ENCODE measurements at places on chromosomes 5 and 9.

- DNase-seq: no peak
Observed at GRCh38 chr9:108634204-108634603, 221.6 kb downstream of the ACTL7B start.

DNA sequence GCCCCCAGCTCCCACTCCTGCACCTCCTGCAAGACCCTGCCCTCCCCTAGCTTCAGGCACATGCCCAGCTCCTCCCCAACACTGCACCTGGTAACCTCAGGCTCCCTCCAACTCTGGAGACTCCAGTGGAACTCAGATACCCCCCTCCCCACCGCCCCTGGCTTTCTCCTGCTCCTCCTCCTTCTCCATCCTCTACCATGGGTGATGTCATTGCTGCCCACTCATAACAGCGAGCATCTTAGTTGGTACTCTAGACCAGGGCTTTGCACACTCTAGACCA, 24.7 kb upstream of the CNOT6 start:
- DNase-seq: no peak

GRCh38 chr9:107881626-107882300, 392.2 kb upstream of the KLF4 start:
- no peak for DNase-seq

GRCh38 chr9:127535834-127536233, 76.2 kb upstream of the STXBP1 start:
- DNase-seq: no peak

DNA sequence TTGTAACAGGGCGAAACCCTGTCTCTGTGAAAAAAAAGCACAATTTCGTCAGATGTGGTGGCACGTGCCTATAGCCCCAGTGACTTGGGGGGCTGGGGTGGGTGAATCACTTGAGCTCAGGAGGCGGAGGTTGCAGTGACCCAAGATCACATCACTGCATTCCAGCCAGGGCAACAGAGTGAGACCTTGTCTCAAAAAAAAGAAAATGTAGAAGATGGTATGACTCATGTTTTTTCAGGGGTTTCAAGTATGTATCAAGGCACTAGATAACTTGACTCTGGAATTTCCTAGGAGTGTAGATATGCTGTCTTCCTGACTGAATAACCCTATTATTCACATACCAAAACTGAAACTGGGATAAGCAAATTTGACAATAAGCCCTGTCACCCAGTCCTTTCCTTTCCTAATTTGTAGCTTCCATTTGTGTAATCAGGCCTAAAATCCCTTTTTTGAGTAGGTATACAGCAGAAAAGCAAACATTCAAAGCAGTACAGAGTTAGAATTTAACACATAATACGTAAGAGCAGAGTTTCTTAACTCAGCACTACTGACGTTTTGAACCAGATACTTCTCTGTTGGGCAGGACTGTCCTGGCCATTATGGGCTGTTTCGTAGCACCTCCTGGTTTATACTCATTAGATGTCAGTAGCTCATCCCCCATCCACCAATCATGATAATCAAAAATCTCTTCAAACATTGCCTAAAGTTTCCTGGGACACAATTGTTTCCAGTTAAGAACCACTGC, 17.3 kb upstream of the ANKRD18B start:
- peak; percentile 6 for DNase-seq

DNA sequence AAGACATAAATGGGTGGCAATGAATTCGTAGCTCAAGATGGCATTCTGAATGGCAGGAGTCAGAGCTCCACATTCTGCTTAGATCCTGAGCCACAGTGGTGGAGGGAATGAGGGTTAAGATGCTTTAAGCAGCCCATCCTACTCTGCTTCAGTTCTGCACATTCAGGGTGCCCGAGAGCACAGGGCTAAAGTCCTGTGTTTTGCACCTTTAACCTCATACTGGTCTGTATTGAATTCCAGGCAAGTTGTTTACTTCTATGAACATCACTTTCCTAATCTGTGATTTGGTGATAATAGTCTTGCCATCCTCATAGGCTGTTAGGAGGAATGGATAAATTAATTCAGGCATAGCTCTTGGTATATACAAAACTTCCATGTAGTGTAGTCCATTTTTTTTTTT, 321.6 kb upstream of the CD180 start:
- DNase-seq: no peak

DNA sequence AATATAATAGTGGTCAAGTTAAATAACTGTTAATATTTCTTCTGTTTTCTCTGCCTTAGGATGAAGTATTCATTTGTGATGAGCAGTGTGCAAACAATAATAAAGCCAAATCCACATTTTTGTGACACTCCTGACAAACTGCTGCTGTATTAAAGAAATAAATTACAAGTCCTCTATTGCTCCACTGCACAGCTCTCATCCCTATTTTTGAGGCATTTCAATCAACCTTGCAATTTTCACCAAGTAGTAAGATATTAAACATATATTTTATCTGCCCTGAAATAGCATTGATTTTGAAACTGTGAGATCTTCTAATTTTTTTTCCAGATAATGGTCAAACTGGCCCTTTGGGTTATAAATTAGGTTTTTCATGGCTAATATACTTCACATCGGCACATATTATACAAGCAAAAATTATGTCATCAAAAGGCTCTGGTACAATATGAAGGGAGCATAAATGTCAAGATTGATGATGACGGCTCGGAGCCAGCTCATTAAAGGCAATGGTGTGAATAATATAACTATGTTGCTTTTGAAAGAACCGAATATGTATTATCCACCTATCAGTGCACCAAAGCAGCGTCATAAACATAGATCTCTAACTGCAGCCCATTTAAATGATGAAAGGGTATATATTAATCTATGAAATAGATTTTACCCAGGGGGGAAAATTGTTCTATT, 764.9 kb downstream of the DNAH5 start:
- no peak for DNase-seq

DNA sequence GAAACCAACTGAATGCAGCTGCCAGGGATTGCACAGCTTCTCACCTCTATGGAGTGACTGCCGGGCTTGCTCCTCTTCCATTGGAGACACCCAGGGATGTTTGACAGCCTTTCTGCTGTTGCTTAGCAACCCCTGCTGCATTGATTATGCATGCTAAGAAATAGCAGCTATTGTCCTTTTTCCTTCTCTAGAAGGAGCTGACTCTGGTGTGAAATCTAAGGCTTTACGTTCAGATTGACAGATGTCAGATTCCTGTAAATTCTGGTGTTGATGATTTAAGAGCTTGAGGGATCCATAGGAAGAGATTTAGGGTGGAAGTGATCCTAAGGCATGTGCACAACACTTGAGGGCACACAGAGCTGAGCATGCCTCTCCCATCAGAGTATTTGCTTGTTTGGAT, 267.7 kb downstream of the NTRK2 start:
- DNase-seq: no peak

DNA sequence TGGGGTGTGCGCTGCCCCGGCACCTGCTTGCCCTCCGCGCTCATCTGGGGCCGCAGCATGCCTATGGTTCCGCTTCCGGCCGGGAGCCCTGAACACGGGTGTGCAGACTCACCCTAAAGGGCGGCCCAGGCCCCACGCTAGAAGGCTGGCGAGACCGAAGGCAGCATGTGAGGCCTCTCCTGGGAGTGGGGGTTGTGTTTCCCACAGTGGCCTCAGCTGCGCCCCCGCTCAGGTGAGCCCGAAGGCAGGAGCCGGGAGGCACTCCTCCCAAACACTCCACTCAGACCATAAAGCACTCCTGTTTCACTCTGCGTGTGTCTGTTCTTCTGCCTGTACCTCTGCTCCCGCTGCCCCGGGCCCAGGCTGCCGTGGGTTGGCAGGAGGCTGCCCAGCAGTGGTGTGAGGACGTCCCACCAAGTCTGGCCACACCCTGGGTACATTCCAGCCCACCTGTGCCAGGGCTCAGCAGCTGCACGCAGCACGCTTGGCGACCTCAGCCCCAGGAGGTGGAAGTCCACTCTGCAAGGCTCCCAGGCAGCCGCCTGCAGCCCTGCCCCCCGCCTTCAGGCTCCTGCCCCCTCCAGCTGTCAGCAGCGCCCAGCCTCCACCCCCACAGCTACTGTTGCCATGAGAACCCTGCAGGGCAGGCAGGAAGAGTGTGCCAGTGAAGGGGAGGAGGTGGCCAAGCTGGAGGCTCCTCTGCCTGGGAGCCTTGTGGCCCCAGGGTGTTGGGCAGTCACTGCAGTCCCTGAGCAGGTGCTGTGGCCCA, 1.2 kb upstream of the AJM1 start:
- DNase-seq: no peak

DNA sequence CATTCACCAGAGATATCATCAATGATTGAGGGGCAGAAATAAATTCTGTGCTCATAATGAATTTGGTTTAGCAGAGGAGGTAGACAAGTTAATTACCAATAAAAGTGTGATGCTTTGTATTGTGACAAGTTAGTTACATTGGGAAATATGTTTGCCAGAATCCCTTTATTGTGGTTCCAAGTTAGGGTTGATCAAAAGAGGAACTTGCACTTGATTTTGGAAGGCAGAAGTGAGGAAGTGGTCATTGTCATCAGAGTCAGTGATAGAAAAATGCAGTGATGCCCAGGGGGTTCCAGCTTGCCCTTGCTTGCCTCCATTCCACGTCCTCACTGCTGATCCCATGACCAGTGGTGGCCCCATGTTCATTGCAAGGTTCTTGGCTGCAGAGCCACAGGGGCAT, 69.7 kb downstream of the SVEP1 start:
- no peak for DNase-seq

- DNase-seq: no peak
Observed at GRCh38 chr5:179613460-179614071, 9.9 kb downstream of the HNRNPH1 start.

GRCh38 chr9:80485420-80486250, 913.9 kb downstream of the TLE4 start:
- DNase-seq: no peak

GRCh38 chr9:98230304-98230703, 25.1 kb downstream of the TBC1D2 start:
- no peak for DNase-seq

GRCh38 chr5:150073086-150073625, 13.2 kb downstream of the CSF1R start:
- DNase-seq: no peak

DNA sequence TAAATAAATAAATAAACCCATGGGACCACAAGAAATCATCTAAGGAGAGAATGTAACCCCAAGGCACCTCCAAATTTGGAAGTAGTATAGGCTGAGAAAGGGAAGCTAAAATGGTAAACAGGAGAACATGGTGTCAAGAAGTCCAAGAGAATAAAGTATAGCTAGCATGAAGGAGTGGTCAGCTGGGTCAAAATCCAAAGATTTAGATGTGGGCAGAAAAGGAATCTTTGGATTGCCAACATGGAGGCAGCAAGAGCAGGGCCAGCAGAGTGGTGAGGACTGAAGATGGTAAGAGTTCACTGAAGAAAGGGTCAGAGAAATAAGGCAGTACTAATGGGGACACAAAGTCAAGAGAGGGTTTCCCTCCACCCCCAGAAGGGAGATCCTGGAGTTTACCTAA, 53.0 kb downstream of the TSSK1B start:
- DNase-seq: no peak

DNA sequence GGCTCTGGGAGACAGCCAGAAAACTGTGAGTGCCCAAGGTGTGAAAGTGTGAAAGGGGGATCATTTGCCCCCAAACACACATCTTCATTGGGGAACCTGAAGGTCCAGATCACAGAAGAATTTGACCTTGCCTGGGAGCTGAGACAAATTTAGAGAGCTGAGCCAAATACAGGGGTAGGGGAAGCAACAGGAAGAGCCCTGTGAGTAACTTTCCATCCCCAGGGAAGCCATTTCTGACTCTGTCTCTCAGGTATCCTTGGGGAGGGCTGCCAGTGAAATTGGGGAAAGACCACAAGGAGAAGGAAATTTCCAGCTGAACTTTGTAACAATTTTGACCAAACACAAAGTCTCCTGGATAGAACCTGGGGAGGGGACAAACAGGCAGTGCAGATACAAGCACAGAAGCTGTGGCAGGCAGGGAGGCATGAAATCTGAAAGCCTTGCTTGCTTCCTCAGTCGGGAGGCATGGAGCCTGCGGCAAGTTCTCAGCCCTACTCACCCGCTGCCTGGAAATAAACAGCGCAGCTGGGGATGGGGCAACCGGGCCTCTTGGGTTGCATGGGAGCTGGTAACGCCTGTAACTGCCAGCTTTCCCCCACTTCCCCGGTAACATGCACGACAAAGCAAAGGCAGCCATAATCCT, 31.5 kb upstream of the ZCCHC9 start:
- no peak for DNase-seq

- DNase-seq: no peak
Observed at GRCh38 chr5:166532456-166533220, 1758.8 kb upstream of the WWC1 start.

DNA sequence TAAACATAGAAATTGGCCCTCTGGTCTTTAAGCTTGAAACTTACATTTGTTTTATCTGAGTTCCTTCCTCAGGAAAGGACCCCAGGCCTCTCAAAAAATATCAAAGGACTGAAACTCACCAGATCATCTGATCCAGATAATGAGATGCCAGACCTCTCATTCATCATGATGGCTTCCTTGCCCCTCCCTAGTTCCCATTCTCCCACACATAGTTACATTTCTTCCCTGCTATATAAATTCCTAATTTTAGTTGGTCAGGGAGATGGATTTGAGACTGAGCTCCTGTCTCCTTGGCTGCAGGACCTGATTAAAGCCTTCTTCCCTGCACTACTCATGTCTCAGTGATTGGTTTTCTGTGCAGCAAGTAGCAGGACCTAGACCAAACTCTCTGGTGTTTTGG, 119.4 kb upstream of the SPIN1 start:
- DNase-seq: no peak

DNA sequence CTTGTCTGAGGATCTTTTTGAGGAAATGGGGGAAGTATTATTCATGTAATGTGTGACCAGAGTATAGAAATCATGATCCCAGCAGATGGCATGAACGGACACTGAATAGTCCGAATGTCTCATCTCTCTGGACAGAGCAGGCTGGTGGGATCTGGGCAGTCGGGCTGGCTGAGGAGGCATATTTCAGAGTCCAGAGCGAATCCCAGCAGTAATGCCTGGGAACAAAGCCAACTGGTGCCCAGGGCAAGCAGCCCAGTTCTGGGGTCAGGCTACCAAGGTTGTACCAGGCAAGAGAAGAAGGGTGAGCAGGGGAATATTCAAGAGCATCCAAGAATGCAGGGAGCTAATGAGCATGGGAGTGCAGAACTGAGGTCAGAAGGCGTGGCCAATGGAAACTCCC, 306.4 kb downstream of the ZSWIM6 start:
- no peak for DNase-seq

DNA sequence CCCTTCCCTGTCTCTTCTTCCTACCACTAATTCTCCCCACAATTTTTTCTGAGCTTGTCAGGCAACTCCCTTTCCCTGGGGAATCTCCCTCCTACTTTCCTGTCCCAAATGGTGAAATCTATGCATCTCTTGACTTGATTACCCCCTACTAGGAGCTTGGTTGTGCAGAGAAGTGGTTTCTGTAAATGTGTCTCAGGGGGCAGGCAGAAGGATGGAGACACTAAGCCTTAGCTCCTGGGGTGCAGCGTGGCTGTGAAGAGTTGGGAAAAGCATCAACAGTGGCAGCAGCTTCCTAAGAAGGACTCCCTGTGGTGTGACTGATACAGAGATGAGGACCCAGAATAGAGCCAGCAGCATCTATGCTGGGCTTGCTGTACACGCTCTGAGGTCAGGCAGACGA, 62.3 kb downstream of the NRG2 start:
- DNase-seq: no peak

GRCh38 chr5:89071101-89071940, 188.3 kb upstream of the MEF2C start:
- DNase-seq: no peak
